ENCODE measurements at places on chromosomes 11 and 22. TPM values are rescaled to one million over a fixed set of nuclear protein-coding genes. Genes with fewer than 3 reads are reported as not detected.

- DNase-seq: peak; percentile 52
Observed at GRCh38 chr22:20107471-20107901, 8.4 kb upstream of the RANBP1 start.

DNA sequence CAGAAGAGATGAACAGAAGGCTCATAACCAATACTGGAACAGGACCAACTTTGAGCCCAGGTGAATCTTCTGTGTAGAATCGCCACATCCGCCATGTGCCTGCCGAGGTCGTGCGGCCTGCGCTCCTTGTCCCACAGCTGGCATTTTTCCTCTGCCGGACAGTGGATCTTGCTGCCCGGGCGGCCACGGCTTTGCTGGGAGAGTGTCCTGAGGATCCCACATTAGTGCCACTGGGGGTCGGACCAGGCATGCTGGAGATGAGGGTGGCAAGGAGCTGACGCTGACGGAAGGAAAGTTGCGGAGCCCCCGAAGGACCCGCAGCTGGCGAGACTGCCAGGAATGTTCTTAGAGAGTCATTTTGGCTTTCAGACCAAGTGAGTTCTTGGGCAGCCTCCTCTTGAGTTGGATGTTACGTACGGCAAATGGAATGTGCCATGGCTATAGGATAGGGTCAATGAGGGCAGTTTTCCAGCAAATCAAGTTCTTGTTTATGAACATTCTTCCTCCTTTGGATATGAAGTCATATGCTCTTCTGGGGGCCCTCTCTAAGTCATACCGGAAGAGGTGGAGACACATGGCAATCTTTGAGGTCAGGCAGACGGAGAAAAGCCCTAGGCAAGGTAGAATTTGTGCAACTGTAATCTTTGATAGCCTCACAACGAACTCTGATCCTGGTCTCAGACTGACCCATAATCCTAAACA, 57.4 kb upstream of the NUP160 start:
- no peak for DNase-seq

DNA sequence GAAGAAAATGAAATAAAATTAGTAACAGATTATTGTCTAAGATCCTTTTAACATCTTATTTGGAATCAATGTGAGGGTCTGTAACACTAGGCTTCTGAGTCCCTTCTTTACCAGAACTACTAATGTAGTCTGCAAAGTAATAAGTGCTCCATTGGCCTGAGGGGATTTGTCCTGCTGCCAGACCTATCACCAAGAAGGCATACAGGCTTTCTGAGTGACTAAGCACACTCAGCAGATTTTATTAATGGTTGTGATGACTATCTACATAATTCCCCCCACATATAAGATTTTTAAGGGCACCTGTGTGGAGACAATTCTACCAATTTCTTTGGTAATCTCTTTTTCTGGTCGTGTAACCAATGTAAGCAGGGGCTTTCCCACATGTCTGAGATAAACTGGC, 365.0 kb upstream of the FAT3 start:
- DNase-seq: no peak

DNA sequence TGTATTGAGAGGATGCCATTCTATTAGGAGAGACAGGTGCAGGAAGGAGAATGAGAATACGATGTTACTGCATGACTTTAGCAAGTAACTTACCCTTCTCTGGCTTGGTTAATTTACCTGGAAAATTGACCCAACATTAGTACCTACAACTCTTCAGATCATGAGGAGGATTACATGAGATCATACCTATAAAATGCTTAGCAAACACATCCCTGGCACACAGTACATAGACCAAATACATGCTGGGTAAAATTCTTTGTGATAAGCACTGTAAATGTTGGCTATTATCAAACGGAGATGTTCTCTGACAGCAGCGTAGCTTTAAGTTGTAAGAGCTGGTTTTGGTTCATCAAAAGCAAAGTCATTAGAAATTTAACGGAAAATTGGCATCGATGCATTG, 28.8 kb downstream of the LARGE1 start:
- no peak for DNase-seq

The GSTT2 gene
- total RNA-seq: 2.4 TPM

DNA sequence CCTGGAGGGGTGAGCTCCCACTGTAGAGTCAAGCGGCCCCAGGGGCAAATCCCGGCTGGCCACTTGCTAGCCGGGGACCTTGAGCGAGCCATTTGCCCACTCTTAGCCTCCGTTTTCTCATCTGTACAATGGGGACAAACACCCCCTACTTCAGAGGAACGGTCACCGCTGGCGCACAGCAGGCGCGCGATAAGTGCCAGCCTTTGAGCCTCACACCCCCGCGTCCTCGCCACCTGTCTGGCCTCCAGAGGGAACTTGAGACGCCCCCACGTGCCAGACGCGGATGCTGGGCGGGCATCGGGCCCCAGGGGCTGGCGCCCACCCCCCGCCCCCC, 72.6 kb upstream of the TCF20 start:
- DNase-seq: peak; percentile 72

The USH1C gene
- total RNA-seq: 38.6 TPM

DNA sequence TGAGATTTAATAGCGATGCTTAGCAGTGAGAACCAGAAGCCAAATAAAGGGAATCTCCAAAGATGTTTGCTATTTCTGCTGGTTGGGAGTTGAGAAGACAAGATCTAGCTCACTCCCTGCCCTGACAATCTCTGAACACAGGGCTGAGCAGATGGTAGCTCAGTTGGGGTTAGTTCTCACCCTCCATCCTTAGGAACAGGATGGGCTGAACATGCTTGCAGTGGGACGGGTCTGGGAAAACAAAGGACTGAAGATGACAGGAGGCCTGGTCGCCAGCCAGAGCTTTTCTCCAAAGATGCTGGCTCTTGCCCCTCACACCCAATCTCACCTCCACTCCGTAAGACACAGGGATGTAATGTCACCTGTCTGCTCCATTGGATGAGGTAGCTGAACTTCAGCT, 72.7 kb downstream of the SC5D start:
- no peak for DNase-seq

The ARHGAP20 gene
- 1.4 TPM for total RNA-seq

The MS4A3 gene
- not detected for total RNA-seq

The OR8A1 gene
- total RNA-seq: not detected

DNA sequence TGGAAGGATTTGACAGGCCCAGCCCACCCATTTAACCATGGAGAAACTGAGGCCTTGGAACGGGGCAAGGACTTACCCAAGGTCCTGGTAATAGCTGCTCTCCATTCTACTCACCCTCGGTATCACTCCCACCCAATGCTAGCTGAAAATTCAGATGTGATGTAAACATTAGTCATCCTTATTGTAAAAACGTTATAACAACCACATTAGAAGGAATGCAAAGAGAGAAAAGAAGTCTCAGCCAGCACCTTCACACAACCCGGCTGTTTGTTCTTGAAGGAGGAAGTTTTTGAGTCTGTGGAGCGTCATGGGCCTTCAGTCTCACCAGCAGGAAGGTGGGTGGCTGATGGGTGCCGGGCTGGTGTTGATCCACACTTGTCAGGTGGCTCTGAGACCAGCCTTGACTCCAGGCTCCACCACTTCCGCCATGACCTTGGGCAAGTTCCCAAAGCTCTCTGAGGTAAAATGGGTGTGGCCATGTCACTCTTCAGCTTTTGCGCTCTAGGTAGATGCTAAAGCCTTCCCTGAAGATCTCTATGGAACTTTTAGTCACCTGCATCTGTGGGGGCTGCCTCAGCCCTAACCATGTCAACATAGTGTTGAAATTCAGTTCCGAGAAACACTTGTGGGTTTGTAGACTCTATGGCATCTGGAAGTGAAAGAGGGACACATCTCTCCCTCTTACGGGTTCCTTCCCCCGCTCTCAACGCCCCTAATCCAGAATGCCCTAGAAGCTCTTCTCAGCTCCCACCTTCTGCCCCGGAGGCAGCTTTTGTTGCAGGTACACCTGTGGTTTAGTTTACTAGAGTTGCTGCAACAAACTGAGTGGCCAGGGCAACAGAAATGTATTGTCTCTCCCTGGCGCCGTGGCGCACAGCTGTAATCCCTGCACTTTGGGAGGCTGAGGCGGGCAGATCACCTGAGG, 14.8 kb downstream of the CD6 start:
- DNase-seq: no peak

GRCh38 chr22:33303099-33303498, 244.9 kb upstream of the SYN3 start:
- no peak for DNase-seq

GRCh38 chr11:72642043-72642883, 32.0 kb downstream of the PDE2A start:
- peak; percentile 58 for DNase-seq

DNA sequence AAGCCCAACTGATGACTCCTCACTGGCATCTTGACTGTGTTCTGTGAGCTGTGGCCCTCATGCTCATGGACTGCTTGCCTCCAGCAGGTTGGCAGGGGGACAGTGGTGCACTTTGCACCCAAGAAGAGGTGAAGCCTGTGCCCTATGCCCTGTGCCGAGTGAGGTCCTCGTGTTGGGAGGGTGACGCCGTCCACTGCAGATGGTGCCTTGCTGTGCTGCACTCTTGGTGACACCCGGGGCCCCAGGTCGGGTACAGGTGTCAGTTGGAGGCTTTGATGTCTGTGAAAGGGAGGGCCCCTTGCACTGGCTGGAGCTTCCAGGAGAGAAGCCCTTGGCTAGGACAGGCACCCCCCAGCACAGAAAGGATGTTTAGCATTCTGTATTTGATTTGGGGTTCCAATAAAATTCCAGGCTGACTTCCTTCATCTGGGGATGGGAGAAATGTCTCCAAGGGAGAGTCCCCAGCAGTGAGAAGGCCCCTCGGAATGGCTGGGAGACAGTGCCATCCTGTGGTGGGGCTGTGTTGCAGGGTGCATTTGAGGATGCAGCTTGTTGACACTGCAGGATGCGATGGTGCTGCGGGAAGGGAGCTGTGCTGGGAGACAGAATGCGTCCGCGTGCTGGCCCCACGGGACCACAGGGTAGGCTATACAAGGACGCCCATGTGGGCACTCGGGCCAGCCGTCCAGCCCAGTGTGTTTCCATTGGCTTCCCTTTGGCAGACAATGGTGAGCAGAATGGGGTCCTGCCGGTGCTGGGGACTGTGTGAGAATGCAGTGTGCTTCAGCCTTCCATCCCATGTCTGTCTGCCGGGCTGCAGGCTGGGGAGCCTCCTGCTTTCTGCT, 2.5 kb upstream of the ZDHHC8 start:
- DNase-seq: no peak

- no peak for DNase-seq
Observed at GRCh38 chr11:62241095-62241494, 944 bp upstream of the SCGB1D2 start.

The ARSA gene
- 53.0 TPM for total RNA-seq

DNA sequence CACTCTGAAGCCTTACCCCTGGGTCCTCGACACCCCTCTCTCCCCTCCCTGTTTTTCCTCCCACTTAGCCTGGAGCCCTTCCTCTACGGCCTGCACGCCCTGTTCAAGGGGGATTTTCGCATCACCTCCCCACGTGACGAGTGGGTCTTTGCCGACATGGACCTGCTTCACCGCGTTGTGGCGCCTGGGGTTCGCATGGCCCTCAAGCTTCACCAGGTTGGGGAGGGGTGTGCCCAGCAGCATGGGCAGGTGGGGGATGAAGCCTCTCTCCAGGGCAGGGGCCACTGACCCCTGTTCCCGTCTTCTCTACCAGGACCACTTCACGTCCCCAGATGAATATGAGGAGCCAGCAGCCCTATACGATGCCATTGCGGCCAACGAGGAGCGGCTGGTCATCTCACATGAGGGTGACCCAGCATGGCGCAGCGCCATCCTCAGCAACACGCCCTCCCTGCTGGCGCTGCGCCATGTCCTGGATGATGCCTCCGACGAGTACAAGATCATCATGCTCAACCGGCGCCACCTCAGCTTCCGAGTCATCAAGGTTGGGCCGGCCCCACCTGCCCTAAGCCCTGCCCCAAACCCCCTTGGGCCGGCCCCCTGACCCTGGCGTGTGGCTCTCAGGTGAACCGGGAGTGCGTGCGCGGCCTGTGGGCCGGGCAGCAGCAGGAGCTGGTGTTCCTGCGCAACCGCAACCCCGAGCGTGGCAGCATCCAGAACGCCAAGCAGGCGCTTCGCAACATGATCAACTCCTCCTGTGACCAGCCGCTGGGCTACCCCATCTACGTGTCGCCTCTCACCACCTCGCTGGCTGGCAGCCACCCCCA, 2.8 kb upstream of the SIPA1 start:
- no peak for DNase-seq

DNA sequence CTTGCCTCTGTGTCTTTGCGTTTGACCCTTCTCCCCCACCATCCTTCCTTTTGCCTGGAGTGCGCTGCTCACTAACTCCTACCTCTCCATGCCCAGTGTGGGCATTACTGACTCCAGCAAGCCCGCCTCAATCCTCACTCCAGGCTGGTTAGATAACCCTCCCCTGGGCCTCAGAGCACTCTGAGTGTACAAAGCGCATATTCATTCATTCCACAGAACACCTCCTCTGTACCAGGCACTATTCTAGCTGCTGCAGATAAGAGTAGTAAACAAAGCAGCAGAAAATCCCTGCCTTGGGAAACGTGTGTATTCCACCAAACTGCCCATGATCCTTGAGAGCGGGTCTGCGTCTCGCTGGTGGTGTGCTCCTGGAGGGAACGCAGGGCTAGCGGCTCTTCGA, 3.2 kb downstream of the SLC22A8 start:
- no peak for DNase-seq

The MPZL2 gene
- total RNA-seq: 111 TPM

The TCN2 gene
- 71.3 TPM for total RNA-seq

GRCh38 chr11:34970480-34970879, 54.1 kb downstream of the PDHX start:
- DNase-seq: no peak

The CD3E gene
- 14.3 TPM for total RNA-seq

The CHRM1 gene
- 0.44 TPM for total RNA-seq

- no peak for DNase-seq
Observed at GRCh38 chr22:36839356-36840073, 21.3 kb upstream of the NCF4 start.

The PHLDA2 gene
- 19.7 TPM for total RNA-seq

The KCNC1 gene
- total RNA-seq: 0.03 TPM

- DNase-seq: no peak
Observed at GRCh38 chr11:18280438-18281045, 14.5 kb downstream of the SAA1 start.

GRCh38 chr11:27673979-27674663, 26.1 kb downstream of the BDNF start:
- no peak for DNase-seq

The PGA3 gene
- total RNA-seq: 0.54 TPM

- peak; percentile 73 for DNase-seq
Observed at GRCh38 chr11:110130642-110131238, 37.5 kb downstream of the ZC3H12C start.

- DNase-seq: peak; percentile 53
Observed at GRCh38 chr22:30574095-30574981, at the start of gene GAL3ST1. Gene GAL3ST1, minus strand, starts transcription at chr22:30574665. Its CDS starts 17,273 bp downstream, at chr22:30557392.

The TSSK2 gene
- not detected for total RNA-seq

- no peak for DNase-seq
Observed at GRCh38 chr22:48496987-48497650, 1330.6 kb downstream of the BRD1 start.

GRCh38 chr11:45252134-45252856, 33.8 kb downstream of the SYT13 start:
- peak; percentile 47 for DNase-seq

The ZNF74 gene
- 6.5 TPM for total RNA-seq

The TUBA8 gene
- total RNA-seq: 1.1 TPM

The OR10A2 gene
- not detected for total RNA-seq

- no peak for DNase-seq
Observed at GRCh38 chr11:15349413-15349812, 234.7 kb downstream of the INSC start.
